ENCODE measurements at places on chromosomes 2 and 18.
A peak's percentile ranks its signal among the peaks of the same experiment; 100 is the strongest.

DNA sequence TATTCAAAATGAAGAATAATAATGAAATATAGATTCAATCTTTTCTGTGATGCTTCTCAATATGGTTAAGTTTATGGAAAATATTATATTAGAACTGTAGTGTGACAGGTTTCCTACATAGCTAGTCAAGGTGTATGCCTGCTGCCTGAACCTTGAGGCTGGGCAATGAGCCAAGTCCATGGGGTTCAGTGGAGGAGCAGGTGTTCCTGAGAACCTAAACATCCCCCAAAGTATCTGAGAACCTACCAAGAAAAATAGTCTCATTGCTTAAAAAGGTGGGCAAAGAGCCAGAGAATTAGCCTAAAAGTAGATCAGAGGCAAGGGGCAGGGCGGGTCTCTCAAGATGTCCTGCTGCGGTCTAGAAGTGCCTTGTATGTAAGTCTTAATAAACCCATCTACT, 185.9 kb upstream of the SPHKAP start:
- no peak for DNase-seq

DNA sequence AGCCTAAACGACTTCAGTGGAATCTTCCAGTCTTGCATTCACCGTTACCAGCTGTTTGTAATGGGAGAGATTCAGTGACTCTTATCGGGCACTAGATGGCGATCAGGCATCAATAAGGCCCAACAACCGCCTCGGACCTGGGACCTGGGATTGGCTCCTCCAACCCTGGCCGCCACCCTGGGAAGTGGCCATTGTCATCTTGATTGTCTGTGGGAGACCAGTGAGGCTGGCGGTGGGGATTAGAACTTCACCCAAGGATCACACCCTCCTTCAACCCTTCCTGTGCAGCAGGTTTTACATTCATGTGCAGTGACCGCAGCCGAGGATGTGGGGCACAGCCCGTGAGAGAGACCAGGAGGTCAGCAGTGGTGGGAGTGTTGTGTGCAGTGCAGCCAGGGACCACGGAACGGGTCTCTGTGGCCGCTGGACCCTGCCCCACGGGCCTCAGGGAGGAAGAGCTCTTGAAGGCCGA, 85.3 kb downstream of the SPP2 start:
- peak; percentile 74 for DNase-seq

DNA sequence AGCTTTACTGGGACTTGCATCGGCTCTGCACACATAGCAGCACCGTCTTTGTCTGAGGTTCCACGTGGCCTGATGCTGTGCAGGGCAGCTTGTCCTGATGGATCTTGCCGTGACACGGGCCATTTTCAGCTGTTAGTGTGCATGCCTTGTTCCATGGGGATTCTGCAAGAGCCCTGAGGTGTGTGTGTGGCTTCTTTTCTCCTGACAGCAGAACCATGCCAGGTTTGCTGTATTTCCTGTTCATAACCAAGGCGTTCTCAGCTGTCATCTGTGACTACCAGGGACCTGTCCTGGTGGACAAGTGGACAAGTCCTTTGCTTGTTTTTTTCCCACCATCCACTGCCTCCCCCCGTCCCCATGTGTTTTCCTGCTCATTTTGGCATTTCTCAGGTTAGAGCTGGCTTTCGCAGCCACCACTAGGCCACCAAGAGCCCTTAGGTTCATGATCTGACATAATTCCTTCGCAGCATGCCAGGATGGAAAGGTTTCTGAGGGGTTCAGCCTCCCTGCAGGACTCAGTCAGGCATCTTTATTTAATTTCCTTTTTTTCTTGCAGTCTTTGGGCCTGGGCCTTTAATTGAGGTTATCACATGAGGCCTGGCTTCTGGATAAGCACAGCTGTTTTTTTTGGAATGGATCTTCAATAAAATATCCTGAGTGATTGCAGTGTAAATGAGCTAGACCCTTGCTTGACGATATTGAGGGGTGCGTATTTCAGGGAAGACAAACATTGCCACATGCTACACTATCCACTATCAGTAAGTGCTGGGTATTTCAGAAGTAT, 139.4 kb downstream of the NCK2 start:
- no peak for DNase-seq

- DNase-seq: no peak
Observed at GRCh38 chr2:4674007-4674406, 970.6 kb downstream of the DCDC2C start.

DNA sequence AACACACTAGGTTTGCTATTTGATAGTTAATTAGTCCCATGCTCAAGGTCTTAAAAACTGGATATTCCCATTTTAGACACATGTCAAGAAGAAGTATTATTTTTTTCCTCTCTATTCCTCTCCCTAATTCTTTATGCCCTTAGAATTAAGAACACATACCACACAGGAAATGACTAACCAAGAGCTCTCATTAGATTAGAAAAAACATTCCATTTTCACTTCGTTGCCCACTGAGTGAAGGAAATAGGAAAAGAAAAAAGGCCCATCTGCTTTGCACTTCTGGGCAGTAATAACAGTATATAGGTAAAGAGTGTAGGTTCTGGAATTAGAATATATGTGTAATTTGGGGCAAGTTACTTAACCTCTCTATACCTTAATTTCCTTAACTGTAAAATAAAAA, 26.9 kb downstream of the ACADL start:
- no peak for DNase-seq

DNA sequence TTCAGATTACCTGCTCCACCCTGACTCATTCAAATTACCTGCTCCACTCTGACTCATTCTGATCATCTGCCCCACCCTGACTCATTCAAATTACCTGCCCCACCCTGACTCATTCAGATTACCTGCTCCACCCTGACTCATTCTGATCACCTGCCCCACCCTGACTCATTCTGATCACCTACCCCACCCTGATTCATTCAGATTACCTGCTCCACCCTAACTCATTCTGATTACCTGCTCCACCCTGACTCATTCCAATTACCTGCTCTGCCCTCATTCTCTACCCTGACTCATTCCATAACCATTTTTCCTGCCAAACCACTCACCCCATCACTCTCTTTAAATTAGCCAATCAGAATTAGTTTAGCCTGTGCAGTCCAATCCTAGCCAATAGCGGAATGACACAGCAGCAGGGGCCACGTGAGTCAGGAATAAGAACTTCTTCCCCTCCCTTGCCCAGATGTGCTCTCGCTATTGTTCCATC, 26.2 kb downstream of the CFAP53 start:
- no peak for DNase-seq

DNA sequence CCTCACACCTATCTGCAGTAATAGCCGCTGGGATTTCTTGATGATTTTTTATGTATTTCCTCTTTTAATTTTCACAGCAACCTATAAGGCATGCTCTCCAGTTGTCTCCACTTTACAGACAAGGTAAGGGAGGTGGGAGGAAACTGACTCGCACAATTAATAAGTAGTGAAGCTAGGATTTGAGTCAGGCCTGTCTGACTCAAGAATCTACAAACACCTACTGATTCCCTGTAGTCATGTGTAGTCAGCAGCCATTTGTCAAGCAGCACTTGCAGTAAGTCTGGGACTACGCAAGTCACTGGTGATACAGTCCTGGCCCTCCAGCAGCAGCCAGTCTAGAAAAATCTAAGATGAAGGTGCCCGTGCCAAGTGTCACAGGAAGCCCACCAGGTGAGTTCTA, 193.6 kb upstream of the PKDCC start:
- no peak for DNase-seq

GRCh38 chr18:5052491-5052890, 144.6 kb downstream of the AKAIN1 start:
- DNase-seq: no peak

GRCh38 chr2:219175928-219176817, 552 bp downstream of the CNPPD1 start:
- peak; percentile 85 for DNase-seq

DNA sequence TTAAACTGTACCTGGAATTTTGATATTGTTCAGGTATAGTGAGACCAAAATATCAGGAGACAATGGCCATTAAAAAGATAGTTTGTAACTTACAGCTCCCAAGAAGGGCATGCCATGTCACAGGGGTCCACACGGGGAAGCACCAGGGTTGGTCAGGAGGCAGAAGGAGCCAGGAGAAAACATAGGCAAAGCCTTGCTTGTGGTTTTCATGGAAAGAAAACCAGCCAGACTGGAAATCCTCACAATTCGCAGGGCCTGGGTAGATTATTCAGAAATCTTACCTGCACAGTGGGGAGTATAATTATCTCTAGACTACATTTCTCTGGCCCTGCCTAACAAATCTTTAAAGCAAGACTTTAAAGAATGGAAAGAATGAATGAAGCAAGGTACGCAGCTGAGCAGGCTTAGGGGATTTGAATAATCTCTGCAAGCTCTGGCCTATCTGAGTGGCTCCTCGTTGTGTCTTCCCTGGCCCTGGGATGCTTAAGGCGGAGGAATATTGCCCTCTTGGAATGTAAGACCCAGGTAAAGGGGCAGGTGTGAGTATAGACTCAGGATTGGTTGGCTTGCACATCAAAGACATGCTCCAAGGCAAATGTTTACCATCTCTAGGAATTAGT, 66.9 kb upstream of the CDC42EP3 start:
- DNase-seq: no peak

DNA sequence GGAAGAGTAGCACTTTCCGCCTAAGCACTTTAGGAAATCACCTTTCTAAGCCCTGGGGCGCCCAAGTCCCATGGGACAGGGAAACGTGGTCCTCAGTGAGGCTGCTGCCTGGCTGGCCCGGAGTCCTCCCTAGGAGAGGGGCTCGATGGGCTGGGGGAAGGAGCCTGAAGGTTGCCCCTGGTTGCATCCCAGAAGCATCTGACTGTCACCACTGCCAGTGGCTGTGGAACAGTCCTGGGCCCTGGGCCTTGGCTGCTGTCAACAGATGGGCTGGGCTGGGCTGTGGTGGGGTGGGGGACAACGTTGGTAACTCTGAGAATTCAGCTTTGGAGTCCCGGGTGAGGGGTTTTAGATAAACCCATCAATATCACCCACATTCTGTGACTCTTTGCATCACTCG, 22.5 kb downstream of the ASB1 start:
- DNase-seq: no peak

- DNase-seq: peak; percentile 50
Observed at GRCh38 chr2:101328474-101329007, 20.0 kb upstream of the RNF149 start.

GRCh38 chr2:197281421-197281820, 29.2 kb downstream of the ANKRD44 start:
- no peak for DNase-seq

DNA sequence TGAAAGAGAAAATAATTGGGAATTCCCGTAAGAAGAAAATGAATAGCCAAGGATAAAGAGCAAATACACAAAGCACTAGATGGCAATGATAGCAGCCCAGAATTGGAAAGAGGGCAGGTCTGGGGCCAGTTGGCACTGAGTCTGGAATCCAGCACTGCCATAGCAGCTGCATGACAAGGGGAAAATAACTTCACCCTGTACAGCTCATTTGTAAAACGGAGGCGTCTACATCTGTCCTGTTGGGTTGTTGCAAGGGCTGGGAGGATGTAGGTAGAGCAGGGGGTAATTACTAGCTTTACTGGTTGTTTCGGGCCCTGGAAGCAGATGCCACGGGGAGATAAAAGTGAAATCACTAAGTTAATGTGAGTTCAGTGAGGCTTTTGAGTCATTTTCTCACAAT, 110.0 kb upstream of the RASGRP3 start:
- DNase-seq: peak; percentile 81

DNA sequence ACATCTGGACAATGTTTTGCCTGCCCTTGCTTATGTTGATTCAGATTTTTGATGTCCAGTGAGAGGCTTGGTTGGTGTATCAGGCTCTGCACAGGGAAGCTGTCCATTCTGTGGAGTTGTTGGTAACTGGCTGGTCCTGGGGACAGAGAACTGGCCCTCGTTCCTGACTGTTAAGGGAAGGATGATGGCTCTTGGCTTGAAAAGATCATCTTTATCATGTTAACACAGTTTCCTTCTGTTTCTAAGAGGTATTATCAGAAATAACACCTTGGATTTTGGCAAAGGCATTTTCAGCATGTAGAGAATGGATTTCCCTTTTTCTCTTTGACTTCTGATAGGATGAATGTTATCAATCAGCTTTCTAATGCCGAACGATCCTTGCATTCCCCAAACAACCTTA, 19.3 kb downstream of the STK25 start:
- no peak for DNase-seq

GRCh38 chr18:67730886-67731285, 214.4 kb upstream of the DSEL start:
- no peak for DNase-seq

- no peak for DNase-seq
Observed at GRCh38 chr2:72745679-72746368, 80.0 kb downstream of the EXOC6B start.

DNA sequence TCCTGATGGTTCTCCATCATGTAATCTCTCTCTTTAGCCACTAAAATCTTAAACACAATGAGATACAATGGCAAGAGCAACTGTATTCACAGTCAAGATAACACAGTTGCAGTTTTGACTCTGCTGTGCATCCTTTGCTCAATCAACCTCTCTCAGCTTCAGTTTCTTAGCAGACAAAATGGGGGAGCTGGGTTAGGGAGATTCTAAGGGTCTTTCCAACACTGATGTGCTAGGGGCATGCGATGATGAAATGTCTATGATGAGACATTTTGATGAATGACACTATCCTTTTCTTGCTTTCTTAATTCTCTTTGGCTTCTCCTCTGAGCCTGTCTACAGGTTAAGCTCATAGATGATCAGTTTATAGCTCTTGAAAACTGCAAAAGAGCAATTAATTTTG, 1.1 kb downstream of the SERPINB10 start:
- no peak for DNase-seq

All from aorta (tissue), 5 donors.